NCI-H1694 treated with DMSO at 0.1 percent for 48 hours (cell line): ENCODE measurements at places on chromosomes 13 and 19.

- DNase-seq, result no peak
Measured at GRCh38 chr13:91381371-91381770, 17.1 kb upstream of the GPC5 start.

- no peak for DNase-seq
Measured at GRCh38 chr13:50127726-50128291, 112.6 kb downstream of the KCNRG start.

- no peak for DNase-seq
Measured at GRCh38 chr13:37741536-37741935, 128.0 kb downstream of the TRPC4 start.

DNA sequence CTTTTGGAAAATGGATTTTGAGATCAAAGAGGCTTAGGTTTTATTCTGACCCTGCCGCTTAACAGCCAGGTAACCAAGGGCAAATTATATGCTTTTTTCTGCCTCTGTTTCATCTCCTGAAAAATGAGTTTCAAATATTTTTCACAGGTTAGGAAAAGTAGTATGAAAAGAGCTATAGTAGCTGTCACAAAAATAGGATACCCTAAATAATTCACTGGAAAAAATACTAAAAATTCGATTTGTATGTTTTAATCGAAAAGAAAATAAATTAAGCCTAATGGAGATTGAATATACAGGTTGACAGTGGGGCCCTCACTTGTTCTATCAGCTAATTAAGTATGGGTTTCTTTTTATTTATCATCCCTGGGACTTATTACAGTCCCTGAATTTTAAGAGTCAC, 58.3 kb downstream of the RNF6 start:
- no peak for DNase-seq

- no peak for DNase-seq
Measured at GRCh38 chr19:3509566-3509989, 3.5 kb downstream of the FZR1 start.

- DNase-seq, result no peak
Measured at GRCh38 chr13:114313061-114313860, 1.0 kb upstream of the CHAMP1 start.

- peak; percentile 17 for DNase-seq
Measured at GRCh38 chr13:92074658-92075057, 676.2 kb downstream of the GPC5 start.

GRCh38 chr19:7971553-7972520, 28.4 kb upstream of the TIMM44 start:
- no peak for DNase-seq

DNA sequence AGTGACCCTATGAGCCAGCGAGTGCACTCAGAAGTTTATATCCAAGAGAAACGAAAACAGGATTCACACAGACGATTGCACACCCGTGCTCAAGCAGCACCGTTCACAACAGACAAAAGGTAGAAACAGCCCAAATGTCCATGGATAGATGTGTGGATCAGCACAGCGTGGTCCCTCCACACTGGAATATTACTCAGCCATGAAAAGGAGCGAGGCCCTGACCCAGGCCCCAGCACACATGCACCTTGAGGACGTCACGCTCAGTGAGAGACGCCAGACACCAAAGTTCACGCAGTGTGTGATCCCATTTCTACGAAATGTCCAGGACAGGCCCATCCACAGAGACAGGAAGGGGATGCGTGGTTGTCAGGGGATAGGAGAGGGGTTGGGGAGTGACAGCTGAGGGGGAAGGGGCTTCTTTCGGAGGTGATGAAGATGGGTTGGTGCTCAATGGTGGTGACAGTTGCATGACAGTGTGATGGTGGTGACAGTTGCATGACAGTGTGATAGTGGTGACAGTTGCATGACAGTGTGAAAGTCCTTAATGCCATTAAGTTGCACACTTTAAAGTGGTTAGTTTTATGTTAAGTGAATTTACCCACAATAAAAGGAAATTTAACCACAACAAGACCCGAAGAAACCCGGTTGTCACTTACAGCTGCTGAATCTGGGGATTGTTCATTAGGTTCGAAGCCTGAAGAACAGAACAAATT, 18.9 kb upstream of the SLC39A3 start:
- no peak for DNase-seq

DNA sequence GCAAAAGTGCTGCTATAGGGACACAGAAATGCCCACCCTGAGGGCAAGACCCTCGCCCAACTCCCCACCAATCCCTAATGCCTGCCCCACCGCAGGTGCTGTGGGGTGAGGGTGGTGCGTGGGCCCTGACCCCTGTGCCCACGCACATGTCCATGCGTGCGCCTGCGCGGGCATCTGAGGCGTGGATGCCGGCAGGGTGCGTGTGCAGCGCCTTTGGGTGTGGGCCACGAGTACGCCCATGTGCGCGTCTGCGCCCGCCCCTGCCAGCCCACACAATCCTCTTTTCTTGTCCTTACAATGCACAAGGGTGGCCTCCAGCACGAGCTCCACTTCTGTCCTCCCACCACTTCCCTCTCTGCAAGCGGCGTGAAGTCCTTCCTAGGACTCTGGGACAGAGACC, 14.3 kb downstream of the FUT6 start:
- no peak for DNase-seq

DNA sequence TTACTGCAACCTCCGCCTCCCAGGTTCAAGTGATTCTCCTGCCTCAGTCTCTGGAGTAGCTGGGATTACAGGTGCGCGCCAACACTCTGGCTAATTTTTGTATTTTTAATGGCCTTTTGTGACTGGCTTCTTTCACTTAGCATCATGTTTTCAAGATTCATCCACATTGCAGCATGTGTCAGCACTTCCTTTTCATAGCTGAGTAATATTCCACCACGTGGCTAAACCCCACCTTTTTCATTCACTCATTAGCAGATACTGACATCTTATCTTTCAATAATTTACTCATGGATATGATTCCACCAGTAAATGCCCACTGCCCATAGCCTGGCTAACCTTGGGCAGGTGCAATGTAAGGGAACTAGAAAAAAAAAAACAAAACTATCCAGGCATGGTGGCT, 6.9 kb downstream of the C5AR1 start:
- DNase-seq, result no peak

- no peak for DNase-seq
Measured at GRCh38 chr13:68727798-68728197, 1379.8 kb upstream of the ATXN8OS start.

GRCh38 chr13:110426735-110427134, 119.7 kb downstream of the COL4A2 start:
- no peak for DNase-seq

- DNase-seq, result no peak
Measured at GRCh38 chr13:113119166-113119821, 3.3 kb upstream of the F10 start.

DNA sequence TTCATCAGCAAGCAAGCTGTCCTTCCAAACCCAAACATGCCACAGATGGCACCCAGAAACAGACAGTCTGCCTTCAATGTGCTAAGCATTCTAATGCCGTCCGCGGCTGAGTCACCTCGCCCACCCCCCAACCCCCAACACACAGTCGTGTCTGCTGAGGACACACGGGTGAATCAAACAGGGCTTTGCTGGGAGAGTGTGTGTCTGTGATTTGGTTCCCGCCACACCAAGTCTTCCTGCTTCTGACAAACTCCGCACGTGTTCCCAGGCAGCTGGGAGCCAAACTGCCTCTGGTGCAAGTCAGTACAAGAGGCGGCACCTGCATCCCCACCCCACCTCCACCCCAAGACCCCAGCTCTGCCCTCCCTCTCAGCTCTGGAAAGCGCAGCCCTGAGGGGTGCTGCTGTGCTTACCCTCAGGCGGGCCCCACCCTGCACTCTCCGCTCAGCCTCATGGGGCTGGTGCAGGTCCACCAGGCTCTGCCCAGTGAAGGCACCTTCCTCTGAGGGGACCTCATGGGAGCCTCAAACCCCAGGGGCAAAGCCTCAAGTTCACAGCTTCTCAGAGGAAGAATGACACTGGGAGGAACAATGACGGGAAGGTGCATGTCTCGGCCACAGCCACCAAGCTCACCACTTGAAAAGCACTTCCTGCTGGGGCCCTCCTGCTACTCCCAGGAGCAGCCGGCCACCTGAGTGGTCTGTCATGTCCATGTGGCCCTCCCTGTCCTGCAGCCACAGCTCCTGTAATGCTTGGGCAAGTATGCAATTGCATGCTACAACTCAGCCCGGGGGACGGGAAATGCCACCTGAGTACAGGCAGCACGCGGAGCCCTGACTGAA, 15.0 kb upstream of the SLC35E1 start:
- DNase-seq, result no peak

DNA sequence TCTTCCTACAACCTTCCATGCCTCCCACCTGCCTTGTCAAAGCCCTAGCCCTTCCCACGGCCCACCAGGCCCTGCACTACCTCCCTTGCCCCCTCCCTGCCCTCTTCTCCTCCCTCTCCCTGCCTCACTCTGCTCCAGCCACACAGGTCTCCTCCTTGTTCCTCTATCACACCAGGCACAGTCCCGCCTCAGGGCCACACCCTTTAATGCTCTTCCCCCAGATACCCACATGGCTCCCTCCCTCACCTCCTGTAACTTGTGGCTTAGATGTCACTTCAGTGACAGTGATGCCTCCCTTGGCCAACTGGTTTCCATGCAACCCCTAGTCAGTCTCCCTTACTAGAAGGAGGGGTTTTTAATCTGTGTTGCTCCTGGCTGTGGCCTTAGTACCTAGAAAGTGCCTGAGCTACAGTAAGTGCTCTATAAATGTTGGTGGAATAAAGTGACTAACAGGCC, 1.3 kb downstream of the SIRT6 start:
- DNase-seq, result no peak

DNA sequence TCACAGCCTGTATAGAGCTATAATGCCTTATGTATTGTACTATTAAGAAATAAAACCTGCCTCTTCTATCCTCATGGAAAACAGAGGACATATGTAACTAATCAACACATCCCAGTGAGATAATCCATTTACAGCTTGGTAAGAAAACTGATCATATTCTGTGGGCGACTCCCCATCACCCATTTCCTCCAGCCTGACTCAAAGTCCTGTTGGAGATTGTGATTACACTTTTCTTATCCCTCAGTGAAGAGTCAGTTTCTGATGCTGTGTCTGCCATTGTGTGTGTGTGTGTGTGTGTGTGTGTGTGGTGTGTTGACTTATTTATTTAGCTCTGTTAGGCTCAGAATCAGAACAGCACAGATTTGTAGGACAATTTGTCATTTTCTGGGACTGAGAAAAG, 212.8 kb downstream of the FGF9 start:
- DNase-seq, result no peak

DNA sequence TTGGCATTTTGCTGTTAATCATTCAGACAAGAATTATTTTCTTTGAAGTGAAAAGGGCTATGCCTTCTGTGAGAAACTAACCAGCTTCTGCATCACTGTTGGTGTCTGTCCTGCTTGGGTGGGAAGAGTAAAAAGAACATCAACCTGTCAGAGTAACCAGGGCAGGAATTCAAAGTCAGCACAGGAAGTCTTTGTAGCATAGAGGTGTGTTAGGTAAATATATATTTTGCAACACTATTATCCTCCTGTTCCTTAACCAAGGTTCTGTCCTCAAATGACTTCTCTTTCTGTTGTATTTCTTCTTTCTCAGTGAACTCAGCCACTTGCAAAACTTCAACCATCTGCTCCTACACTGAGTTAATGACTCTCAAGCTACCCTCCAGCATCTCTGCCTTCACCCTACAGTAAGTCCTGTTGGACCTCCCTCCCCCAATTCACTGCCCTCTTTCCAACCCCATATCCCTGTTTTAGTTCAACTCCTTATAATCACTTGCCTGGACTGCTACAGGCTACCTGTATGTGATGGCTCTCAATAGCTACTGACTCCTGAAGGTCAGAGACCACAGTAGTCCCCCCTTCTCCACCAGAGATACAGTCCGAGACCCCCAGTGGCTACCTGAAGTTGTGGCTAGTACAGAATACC, 49.9 kb downstream of the SMAD9 start:
- DNase-seq, result no peak

DNA sequence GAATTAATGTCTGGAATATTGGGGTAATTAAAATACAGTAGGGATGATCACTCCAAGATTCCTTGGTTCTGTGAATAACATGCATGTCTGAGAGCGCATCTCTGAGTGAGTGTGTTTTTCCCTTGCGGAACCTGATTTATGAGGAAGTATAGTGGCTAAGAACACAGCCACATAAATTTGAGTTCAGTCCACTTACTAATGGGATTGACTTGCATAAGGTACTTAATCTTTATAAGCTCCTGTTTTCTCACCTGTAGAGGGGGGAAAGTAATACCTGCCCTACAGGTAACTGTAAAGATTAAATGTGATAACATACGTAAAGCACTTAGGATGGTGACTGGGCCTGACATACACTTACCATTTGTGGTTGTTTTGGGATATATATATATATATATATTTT, 60.8 kb downstream of the KLF5 start:
- DNase-seq, result no peak

DNA sequence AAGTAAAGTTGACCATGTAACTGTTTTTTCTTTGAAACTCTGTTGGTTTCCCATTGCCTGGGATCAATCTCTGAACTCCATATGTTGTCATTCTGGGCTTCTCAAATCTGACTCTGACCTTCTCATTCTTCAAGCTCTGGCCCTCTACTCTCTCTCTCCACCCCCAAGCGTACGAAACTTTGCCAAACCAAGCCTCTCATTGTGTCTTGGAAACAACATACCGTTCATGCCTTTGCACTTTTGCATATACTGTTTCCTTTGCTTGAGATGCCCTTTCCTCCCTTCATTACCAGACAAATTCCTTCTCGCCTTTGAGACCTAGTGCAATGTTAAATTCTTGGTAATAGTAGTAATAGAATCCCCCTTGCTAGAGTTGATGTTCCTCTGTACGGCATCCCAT, 113.7 kb downstream of the OLFM4 start:
- no peak for DNase-seq

DNA sequence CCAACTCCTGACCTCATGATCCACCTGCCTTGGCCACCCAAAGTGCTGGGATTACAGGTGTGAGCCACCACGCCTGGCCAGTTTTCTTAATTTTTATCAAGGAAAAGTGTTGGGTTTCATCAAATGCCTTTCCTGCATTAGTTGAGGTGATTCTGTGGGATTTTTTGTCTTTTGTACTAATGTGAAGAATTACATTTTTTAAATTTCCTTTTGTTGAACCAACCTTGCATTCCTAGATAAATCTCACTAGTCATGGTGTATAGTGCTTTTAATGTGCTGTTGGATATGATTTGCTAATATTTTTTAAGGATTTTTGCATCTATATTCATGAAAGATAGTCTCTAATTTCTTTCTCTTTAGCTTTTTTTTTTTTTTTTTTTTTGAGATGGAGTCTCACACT, 2.4 kb upstream of the ZNF560 start:
- DNase-seq, result no peak

DNA sequence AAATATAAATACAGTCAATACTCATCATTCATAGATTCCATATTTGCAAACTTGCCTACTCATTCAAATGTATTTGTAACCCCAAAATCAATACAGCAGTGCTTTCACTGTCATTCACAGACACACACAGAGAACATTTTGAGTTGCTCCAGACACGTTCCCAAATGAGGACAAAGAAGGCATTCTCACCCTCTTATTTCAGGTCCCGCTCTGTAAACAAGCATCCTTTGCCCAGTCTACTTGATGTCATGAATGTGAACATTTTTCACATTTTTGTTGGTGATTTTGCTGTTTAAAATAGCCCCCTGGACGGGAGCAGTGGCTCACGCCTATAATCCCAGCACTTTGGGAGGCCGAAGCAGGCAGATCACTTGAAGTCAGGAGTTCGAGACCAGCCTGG, 15.5 kb downstream of the C19orf47 start:
- no peak for DNase-seq
